ENCODE measurements at places on chromosomes 5 and 9.
A peak's percentile ranks its signal among the peaks of the same experiment; 100 is the strongest.

DNA sequence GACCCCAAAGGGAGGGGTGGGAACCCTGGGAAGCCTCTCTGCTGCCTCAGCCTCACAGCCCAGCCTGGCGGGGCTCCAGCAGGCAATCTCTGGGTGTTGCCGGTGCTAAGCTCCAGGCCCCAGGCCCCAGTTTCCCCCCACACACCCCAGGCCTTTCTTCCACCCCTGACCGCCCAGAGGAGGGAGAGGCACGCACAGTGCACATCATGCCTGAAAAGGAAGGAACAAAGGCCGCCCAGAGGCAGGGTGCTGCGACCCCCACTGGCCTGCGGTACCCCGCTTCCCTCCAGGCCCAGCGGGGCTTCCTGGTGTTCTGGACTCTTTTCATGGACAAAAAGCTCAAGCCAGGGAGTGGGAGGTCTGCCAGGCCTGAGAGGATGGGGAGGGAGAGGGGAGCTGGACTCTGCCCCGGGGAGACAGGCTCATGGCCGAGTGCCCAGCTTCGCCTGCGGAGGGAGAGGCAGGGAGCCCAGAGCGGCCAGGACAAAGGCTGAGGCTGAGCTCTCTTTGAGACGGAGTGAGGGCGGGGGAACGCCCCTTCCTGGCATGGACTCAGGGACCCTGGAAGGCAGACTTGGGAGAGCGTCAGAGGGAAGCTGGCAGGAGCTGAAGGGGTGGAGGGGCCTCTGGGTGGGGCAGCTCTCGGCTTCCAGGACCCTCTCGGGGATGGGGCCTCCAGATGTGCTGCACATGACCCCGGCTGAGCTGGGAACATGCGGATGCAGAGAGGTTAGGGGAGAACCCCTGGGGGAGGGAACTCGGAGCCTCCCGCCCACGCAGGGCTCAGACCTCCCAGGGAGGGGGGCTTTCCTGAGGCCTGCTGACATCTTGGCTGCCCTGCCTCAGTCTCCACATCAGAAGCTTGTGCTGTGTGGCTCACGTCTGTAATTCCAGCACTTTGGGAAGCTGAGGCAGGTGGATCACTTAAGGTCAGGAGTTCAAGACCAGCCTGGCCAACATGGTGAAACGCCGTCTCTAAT is 1.8 kb upstream of the ENTPD2 start:
- DNase-seq: no peak

GRCh38 chr9:86705490-86705889 is 241.8 kb downstream of the GAS1 start:
- no peak for DNase-seq

- no peak for DNase-seq
Measured at GRCh38 chr9:123825342-123826060, 104.4 kb downstream of the DENND1A start.

DNA sequence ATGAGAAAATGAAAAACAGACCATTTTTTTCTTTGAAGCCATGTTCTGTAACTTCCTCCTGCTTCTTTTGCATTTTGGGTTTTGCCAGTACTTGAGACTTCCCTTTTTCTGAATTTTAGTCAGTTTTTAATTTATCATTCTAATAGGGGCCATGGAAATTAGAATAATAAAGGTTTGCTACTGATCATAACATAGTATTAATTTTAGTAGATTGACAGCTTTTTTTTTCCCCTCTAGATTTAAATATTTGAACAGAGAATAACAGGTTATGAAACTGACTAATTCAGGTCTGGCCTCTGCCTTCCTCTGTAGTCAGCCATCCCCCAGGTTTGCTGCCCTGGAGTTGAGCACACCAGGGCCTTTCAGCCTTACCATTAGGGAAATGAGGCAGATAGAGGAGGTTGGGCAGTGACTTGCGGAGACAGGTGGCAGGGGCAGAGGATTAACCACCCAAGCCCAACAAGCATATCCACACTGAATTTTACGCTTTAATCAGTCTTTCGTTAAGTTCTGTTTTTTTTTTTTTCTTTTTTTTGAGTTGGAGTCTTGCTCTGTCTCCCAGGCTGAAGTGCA is 80.1 kb upstream of the TNFAIP8 start:
- DNase-seq: no peak

DNA sequence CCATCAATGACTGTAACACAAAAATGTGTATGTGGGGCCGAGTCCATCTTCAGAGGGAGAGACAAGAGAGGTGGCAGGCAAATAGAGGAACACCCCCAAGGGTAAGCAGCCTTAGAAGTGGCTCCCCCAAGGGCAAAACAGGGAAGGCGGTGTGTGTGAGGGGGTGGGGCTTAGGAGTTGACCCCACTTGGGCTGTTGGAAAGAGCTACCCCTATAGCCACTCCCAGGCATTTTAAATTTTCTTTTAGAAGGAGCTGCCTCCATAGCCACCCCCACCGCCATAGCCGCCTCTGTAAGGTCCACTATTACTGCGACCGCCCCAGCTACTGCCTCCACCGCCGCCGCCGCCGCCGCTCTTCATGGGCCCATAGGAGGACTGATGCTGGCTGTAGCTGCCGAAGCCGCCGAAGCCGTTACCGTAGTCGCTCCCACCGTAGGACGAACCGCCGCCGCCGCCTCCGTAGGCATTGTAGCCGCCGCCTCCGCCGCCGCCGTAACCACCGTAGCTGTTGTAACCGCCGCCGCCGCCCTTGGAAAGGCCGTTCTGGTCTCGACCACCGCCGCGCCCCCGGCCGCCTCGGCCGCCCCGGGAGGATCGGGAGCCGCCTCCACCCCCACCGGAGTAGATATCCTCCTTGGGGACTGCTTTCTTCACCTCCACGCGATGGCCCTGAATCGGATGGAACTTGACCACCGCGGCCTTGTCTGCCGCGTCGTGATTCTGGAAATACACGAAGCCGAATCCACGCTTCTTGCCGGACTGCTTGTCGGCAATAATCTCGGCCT is 1.1 kb downstream of the HNRNPA0 start:
- DNase-seq: peak; percentile 14

DNA sequence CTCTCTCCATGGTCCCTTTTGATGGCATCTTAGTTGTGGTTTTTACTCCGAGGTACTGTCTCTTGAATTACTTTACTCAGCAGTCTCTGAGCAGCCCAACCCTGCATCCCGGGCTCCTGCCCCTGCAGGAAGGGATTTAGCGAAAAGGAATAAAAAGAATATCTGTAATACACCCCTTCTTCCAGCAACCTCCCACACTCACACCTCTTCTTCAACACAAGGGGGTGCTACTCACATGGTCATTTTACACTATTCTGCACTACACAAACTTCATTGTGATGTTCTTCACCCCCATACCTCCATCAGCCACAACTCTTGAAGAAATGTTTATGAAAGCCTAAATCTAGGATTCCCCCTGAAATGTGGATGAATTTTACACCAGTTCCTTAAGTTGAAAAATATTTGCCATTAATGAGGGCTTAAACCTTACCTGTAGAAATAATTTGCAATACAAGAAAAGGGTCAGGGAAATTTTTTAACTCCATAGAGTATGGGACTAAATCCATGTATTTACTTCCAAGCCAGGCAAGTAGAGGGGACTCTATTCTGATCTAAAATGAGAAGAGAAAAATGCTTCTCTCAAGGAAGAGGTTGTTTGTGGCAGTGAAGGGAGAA is 26.0 kb downstream of the TPD52L3 start:
- peak; percentile 1 for DNase-seq

- no peak for DNase-seq
Measured at GRCh38 chr9:78280982-78281668, 15.8 kb upstream of the PSAT1 start.

DNA sequence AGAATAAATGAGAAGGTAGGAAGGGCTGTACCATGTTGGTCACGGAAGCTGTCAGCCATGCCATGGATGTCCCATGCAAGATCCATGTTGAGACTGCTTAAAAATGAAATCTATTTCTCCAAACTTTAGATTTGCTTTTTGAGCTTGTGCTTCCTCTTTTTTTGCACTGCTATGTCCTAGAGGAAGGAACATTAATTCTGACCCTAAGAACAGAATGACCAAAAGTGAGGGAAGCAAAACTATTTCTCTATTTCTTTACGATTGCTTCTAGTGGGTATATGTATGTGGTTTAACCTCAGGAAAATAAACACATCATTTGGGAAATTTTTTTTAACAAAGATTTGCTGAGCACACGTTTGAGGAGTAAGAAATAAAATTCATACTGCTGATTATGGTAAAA is 84.6 kb downstream of the USP20 start:
- DNase-seq: no peak

DNA sequence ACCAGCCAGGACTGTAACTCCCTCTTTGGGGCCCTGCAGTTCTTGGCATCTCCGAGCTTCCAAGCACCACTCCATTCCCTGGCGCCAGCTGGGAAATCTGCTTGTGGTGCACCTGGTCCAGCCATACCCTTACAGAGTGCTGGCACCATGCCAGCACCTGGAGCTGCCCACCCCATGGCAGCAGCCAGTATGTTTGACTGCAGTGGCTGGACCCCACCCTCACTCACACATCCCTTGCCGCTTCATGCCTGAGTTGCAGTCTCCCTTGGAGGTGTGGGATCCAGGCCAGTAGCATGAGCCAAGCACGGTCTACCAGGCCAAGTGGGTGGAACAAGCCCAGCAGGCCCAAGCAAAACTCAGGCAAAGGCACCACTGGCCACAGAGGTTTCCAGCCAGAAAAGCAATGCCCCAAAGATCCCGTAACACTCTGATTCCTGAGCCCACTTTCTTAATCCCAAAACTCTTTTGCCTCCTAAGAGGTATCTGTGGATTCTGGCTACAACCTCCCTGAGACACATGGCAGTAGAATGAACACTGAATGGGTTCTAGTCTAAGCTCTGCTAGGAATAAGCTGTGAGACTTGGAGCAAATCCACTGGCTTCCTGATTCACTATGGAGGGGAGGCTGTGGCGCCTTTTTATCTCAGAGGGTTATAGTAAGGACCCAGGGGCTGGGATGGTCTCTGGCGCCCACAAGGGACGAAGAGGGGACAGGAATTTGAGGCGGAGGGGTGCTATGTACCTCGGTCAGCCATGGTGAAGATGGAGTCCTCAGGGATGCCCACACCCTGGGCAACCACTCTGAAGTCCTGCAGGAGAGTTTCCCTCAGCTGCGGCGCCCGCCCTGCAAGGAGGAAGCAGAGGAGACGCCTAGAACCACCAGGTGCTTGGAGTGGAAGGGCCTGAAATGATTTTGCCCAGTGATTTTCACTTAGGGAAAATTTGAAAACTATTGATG is 5.6 kb downstream of the AMBP start:
- no peak for DNase-seq

DNA sequence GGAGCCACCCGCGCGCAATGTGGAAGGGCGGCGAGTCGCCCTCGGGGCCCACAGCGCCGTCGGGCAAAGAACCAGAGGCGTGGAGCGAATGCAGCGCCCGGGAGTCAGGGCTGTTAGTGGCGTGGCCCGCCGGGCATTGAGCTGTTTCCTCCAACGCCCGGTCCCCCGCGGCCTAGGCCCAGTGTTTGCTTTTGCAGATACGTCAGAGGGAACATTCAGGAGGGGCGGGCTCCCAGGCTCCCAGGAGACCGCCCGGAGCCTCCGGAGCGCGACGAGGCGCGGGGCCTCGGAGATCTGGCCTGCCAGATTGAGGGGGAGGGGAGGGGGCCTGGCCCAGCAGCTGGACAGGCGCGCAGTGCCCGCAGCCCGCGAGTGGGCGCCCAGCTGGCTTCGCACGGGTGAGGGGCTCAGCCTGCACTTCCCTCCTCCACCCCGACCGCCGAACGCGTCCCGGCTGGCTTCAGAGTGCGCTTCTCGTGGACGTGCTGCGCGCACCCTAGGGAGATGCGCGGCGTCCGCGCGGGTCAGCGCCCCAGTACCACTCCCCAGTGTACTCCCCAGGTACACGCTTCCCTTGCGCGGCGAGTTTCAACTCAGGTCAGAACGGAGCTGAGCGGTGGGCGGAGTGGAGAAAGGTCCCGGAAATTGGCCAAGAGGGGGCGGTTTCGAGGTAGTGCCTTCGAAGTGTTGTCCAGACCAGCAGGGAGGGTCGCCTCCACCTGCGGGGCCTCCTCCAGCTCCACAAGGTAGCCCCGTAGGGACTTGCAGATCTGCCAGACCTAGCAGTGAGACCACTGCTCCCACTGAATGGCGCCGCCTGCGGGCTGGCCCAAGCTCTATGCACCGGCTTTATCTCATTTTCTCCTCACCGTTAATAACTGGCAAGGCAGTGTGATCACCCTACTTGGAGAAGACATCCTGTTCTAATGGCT is 130.4 kb downstream of the TMEM174 start:
- no peak for DNase-seq

- DNase-seq: no peak
Measured at GRCh38 chr9:3736161-3736560, 210.4 kb upstream of the RFX3 start.

DNA sequence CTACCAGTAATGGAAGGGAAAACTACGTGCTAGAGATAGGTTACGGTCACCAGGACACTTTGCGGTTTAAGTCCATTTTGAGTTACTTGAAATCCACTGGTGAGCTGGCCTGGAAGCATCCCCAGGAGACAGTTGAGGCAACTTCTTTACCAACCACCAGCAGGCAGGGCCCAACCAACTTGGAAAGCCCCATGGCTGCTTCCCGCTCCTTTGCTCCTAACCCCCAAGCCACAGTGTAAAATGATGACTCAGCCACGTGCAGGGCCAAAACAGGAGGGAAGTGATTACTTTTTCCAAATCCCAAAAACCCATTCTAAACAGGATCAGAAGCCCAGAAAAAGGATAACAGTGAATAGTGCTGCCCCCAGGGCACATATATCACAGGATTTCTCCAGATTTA is 87.4 kb downstream of the PAX5 start:
- no peak for DNase-seq

DNA sequence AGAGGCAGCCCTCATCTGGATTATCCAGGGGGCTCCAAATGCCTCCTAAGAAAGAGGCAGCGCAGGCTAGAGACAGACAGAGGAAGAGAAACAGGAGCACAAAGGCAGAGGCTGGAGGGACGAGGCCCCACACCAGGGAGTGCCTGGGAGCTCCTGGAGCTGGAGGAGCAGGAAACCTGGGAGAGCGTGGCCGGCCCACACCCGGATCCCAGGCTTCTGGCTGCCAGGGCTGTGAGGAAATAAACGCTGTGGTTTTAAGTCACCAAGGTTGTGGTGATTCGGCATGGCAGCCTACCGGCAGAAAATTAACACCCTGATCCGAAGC is 165.5 kb downstream of the OLFM1 start:
- no peak for DNase-seq

GRCh38 chr9:90088856-90089255 is 484.0 kb downstream of the GADD45G start:
- DNase-seq: no peak

DNA sequence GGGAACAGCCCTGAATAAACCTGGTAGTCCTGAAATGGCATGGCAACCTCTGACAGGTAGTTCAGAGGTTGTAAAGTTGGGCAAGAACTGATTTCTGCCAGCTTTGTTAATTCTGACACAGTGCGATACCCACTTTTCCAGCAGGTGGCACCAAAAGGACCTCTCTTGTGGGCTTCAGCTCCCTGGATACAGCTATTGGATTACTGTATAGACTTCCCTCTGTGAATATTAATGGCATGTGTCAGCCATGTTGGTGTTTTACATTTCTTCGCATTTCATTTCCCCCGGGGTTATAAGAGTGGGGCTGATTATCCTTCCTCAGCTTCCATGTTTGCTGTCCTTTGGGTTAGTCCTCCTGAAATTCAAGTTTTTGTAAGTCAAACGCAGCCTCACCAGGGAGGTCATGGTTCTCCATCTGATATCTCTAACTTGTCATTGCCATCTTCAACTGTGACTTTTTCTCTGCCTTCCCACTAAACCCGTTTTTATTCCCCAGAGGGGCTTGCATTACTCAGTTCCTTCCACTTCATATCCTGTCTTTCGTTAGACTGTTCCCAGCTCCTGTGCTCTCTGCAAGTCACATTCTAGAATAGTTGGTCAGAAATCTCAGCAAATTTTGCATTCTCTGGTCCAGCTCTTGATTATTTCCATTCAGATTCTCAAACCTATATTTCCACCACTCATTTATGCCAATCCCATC is 135.6 kb downstream of the LIFR start:
- DNase-seq: no peak

GRCh38 chr5:178762391-178762790 is 31.9 kb upstream of the ZNF354A start:
- no peak for DNase-seq

Measured in activated T-cell treated with anti-CD3 and anti-CD28 coated beads for 4 hours (primary cell).